ENCODE measurements at places on chromosomes 11 and 22.
A peak's percentile ranks its signal among the peaks of the same experiment; 100 is the strongest.

DNA sequence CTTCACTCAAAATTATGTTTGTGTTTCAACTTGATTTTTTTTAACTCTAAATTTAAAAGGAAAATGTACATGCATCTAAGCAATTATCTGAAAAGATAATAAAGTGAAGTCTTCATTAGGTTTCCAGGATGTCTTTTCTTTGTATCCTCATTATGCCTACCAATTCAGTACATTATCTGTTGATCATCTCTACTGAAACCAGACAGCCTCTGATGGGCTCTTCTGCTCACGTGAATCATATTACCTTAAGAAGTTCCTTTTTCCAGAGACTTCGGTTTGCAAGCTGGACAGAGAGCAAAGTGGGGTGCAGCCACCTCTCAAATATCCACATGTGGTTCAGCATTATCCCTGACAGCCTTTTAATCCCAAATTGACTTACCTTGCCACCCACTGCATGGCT lies 158.4 kb downstream of the CADM1 start:
- no peak for DNase-seq

DNA sequence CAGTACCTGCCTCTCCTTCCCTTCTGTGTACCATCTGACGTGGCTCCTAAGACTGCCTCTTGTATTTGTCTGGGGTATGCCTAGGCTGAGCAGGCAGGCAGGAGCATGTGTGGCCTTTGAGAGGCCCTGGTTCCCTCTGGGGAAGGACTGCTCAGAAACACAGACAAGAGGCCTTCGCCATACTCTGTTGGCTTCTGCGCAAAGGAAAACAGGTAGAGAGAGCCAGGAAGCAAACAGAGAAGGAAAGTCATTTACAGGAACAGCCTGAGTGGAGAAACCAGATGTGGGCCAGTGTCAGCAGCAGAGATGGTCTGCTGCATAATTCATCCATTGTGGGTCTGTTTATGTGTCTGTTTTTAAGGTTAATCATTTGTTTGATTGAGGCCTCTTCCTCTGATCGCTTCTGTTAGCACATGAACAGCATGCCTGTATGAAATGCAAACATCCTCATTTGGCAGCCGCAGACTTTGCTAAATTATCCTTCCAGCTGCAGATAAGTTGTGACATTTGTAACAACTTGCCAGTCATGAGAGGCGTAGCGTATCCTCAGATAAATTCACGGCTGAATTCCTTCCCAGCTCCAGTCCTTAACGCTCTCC lies 119.4 kb downstream of the GALNT18 start:
- peak; percentile 75 for DNase-seq

GRCh38 chr11:120334332-120334731 lies 1.9 kb upstream of the ARHGEF12 start:
- DNase-seq: no peak

DNA sequence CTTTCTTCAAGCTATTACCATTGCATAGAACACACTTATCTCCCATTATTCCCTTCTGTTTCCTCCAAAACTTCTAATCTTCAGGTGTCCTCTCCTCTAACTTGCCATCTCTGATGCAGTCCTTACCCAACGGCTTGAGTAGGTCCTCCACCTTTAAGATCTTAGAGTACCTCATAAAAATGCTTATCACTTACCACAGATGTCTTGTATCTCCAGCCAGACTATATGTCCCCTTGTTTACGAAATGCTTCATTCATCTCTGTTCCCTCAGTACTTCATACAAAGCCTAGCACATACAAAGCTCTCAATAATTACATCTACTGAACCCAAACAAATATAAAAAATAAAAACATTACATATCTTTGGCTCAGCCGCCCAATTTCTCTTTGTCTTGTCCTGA lies 49.2 kb downstream of the PAK1 start:
- DNase-seq: no peak

DNA sequence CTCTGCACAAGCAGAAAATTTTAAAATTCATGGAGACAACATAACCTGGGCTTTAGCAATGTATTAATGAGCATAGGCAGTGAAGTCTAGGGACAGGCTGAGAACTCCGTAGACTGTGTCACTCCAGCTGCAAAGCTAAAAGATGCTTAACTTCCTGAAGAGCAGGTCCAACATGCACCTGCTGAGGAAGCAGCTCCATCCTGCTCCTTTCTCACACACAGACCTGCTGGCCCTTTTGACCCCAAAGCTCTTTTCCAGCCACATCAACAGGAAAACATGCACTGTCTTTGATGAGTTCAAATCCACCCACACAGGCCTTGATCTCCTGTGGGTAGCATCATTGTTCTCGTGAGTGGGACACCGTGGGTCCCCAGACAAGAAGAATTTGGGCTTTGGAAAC lies 36.0 kb downstream of the SYN3 start:
- no peak for DNase-seq

GRCh38 chr22:43205748-43206508 lies 19.0 kb upstream of the TTLL12 start:
- DNase-seq: no peak

GRCh38 chr22:19665784-19666672 lies 48.3 kb upstream of the SEPTIN5 start:
- no peak for DNase-seq

DNA sequence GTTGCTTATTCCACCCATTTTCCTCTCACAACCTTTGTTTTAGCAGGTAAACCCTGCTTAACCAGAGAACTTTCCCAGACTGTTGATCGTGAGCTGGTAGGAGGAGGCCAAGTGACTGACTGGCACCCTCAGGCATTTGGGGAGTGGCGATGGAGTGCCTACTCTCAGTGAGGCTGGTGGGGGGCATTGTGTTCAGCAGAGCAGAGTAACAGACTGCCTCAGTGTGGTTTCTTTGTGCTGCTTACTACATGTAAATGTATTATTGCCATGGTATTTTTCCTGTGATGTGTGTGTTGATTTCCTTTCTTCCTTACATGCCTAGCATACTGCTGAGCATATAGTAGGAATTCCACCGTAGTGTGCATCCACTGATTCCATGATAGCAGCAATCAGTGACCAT lies 2.6 kb downstream of the MARK2 start:
- no peak for DNase-seq

- DNase-seq: peak; percentile 62
These were observed 55.5 kb downstream of the PAK1 start for GRCh38 chr11:77418155-77418970.

DNA sequence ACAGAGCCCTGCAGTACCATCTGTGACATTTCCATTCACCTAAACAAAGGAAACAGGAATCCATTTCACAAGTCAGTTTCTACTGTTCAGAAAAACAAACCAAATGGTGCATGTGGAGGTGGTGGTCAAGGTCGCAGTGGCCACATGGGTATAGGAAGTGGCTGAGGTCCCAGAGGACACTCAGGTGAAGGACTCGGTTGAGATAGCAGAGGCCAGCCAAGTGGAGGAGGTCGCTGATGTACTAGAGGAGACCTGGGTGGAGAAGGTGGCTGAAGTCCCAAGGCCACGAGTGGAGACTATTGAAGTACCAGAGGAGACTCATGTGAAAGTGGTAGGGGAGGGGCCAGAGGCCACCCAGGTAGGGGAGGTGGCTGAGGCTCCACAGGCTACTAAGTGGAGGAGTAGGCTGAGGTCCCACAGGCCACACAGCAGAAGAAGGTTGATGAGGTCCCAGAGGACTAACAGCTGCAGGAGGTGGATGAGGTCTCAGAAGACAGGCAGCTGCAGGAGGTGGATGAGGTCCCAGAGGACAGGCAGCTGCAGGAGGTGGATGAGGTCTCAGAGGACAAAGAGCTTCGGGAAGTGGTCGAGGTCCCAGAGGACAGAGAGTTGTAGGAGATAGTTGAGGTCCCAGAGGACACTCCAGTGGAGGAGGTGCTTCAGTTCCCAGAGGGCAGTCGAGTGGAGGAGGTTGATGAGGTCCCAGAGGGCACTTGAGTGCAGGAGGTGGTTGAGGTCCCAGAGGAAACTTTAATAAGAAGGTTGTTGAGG lies 40.2 kb downstream of the ZNF195 start:
- DNase-seq: no peak

- DNase-seq: peak; percentile 18
These were observed 82.6 kb upstream of the SHISAL1 start for GRCh38 chr22:44395118-44396005.

DNA sequence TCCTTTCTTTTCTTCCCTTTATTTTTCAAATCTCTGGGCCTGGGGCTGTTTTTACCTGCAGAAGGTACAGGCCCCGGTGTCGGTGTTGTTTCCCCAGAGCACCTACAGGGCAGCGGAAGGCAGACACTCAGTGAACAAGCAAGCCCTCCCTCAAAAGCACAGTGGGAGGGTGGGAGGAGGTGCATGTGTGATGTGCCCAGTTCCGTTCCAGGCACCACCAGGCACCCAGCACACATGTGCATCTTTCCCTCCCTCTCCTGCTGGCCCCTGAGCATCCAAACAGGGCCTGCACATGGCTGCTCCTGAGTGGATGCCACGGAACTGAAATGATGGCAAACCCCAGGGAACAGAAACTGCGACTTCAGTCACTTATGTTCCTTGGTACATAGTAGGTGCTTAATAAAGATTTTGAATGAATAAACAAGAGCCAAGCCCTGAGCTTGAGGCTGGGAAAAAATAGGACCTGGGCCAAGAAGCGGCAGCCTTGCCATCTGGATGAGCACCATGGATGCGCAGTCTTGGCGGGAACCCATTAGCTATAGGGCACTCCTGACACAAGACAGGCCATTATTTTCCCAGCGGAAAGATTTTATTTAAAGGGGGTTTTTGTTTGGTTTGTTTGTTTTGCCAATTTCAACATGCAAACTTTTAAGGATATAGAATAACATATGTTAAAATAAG lies 47.8 kb downstream of the ARRB1 start:
- DNase-seq: peak; percentile 75

DNA sequence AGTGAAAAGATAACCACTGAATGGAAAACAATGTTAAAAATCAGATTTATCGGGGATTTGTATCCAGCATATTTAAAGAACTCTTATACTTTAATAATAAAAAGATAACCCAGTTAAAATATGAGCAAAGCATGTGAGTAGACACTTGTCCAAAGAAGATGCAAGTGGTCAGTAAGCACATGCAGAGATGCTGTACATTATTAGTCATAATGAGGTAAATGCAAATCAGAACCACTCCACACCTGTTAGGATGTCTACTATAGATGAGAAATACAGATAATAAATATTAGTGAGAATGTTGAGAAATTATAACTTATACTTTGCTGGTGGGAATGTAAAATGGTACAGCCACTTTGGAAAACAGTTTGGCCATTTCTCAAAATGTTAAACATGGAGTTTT lies 28.0 kb downstream of the QSER1 start:
- no peak for DNase-seq

GRCh38 chr11:3823303-3823702 lies 14.9 kb downstream of the PGAP2 start:
- no peak for DNase-seq

- DNase-seq: peak; percentile 69
These were observed 3.4 kb downstream of the LRRC51 start for GRCh38 chr11:72084076-72084475.

DNA sequence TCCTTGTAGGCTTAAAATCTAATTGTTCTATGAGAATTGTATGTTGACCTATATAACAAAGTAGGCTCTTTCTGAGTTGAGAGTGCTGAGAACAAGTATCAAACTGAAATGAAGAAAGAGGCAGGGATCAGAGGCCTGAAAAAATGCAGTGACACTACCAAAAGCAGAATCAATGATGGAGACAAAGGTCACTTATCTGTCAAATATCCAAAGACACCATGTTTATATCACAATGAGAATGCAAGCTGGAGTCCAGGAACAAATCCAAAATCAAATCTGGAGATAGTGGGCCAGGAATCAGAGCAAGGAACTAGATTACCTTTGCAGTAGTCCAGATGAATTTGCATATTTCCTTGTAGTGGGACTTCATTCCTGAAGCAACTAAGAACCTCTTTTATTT lies 377.7 kb downstream of the DLG2 start:
- DNase-seq: no peak

GRCh38 chr22:30175690-30176288 lies 70.8 kb downstream of the LIF start:
- DNase-seq: no peak

GRCh38 chr11:13291800-13292199 lies 14.2 kb downstream of the BMAL1 start:
- DNase-seq: no peak

- DNase-seq: no peak
These were observed 176.1 kb downstream of the IGLL1 start for GRCh38 chr22:23403720-23404688.

DNA sequence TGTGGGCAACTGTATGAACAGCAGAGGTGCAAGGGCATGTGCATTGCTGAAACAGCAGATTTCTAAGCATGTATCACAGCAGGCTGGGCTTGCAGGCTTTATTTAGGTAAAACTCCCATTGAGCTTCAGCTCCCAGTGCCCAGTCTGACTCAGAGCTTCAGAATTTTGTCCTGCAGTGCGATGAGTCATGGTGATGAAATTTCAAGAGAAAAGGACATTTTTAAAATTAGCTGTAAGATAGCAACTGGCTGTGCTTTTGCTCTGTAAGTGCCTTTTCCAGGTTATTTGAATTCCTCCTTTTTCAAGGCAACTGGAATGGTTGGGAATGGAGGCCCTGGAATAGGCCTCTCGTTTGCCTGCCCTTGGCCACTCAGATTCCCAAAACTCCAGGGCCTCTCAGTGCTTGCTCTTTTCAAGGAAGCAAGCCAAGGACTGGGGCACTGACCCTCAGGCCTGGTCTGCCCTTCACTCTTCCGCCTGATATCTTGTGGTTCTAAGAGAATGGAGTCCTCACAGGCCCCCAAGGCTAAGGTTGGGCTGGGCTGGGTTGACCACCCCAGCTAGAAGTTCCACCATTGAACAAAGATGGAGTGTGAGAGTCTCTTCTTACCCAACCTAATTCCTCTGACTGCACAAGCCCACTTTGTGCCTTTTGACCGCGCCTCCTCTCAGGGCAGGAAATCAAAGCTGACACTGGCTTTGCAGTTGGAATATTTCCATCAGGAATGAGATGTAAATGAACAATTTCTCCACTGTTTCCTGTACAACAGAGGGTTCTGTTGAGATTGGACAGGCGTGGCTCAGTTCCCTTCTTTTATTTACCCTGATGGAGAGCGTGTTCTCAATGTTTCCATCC lies 59.5 kb upstream of the PRSS23 start:
- no peak for DNase-seq

DNA sequence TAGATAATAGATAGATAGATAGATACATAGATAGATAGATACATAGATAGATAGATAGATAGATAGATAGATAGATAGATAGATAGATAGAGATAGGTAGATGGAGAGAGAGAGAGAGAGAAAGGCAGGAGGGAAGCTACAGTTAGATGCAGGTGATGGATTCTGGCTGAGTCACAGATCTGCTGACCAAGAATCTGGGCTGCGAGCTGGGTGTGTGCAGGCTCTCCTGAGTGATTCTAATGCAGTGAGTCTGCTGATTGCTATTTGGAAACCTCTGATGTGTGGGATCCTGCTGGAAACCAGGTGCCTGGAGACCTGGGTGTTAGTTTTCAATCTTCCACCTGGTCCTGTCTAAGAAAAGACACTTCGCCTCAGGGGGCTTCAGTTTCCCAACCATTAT lies 1441.8 kb downstream of the TBC1D22A start:
- no peak for DNase-seq

DNA sequence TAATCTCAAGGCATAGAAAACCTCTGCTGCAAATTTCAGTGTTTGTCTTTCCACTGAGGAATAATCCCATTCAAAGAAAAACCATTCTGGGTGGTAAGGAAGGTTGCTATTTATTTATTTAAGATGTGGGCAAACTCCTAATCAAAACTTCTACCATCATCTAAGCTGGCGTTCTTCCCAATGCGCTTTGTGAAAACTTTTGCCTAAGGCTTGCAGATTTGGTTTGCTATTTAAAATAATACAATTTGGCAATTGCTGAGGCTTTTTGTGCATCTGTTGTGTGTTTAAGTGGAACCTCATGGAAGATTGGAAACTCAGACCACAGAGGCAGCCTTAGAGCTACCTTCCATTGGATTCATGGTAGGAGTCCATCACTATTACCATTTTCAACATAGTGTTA lies 309.0 kb downstream of the BLID start:
- no peak for DNase-seq
